Activated CD8-positive, alpha-beta memory T cell treated with anti-CD3 and anti-CD28 coated beads for 4 hours (primary cell): ENCODE measurements at places on chromosomes 1 and 21.

GRCh38 chr1:201942129-201942495 lies 4.2 kb downstream of the LMOD1 start:
- DNase-seq, result no peak

DNA sequence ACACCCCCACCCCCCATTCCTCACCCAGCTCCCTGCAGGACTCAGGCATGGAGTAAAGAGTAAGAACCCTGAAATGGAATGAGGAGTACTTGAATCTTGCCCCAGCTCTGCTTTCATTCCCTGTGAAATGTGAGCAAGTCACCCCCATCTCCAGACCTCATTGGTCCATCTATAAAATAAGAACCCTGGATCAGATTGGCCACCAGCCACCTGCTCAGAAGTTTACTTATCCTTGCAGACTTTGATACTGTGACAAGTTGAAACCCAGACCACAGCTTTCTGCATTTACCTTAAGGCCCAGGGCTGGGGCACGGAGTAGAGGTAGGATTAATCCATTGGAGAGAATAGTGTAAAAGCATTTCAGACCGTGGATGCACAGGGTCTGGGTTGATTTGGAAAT lies 2.2 kb downstream of the KISS1 start:
- no peak for DNase-seq

DNA sequence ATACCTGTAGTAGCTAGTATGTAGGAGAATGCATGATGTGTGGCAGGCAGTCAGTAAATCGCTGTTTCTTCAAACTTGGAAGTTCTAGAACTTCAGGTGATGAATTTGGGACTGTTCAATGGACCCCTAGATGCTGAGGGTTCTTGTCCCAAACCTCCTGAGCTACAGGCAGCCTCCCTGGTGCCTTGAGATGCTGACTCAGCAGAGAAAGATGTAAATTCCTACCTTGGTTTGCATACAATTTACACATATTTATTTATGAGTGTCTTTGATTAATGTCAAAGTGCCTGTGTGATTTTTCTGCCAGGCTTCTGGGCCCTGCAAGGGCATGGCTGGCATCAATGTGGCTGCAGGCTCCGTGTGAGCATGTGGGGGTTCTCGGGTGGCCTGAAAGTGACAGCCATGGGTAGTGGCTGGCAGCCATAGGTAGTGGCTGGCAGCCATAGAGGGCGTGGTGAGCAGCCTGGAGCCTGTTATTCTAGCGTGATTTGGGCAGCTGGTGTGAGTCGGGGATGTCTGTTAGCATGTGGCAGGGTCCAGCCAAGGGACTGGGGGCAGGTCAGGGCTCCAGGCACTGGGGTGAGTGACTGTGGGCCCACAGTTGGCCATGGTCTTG lies 13.2 kb upstream of the POU3F1 start:
- DNase-seq, result no peak

GRCh38 chr21:15557925-15558324 lies 171.9 kb upstream of the USP25 start:
- no peak for DNase-seq

GRCh38 chr1:153099461-153100045 lies 5.2 kb upstream of the SPRR2E start:
- no peak for DNase-seq
